ENCODE measurements at places on chromosomes 4 and X.

DNA sequence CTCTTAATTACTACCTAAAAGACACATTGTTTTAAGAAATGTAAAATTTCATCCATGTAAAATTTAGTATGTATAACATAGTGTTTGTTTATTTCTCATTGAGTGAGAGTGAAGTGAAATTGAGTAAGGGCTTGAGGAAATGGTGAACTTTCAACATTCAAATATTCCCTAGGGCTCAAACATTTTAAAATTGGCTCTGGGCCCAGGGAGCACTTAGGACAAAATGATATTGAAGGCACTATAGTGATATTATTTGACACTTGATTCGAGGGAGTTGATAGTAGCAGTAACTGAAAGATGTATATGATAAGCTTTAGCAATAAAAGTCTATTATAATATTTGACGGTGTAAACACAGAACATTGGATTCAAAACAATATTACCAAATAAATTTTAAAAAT lies 1244.0 kb upstream of the TENM3 start:
- no peak for DNase-seq

DNA sequence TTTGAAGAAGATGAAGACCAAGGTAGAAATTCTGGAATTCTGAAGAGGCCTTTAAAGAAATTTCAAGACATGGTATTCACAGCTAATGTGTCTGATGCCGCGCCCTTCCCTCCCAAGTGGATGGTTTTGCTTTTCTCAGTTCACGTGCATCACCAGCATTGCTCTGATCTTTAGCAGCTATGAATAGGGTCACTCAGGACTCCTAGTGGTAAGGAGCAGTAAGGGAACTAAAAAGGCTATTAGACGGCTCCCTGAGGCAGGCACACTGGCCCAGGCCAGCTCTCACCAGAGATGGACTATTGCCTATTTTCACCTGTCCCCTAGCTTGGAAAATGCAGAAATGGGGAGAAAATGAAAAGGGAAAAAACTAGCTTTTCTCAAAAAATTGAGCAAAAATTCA lies 447.5 kb upstream of the RASGEF1B start:
- no peak for DNase-seq

DNA sequence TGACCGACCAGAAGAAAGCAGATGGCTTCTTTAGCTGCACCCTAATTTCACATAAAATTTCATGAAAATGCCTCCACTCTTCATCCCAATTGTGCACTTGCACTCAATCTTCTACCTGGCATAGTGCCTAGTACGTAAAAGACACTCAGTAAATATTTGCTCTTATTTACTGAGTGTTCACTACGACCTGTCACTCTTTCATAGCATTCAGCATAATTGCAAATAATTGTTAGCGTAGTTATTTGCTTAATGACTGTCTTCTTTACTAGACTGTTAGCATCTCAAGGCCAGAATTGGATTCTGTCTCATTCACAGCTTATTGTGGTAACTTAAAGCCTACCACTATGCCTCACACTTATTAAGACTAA lies 130.2 kb downstream of the ENOX2 start:
- DNase-seq: no peak

GRCh38 chrX:50889582-50889981 lies 21.0 kb upstream of the BMP15 start:
- no peak for DNase-seq
